ENCODE measurements at places on chromosomes 6 and 20.

DNA sequence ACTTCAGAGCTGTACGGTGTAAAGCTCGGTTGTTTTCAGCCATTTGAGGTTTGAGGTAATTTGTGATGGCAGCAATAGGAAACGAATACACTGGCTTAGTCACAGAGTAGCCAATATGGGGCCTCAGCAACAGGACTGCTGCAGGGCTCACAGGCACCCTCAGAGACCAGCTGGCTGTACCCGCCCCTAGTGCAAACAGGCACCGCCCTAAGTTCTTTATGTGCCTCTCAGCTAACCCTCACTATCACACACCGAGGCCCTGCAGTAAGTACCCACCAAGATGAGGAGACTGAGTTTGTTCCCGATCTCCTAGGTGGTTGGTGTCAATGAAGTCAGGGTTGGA, 11.2 kb upstream of the SERPINB9 start:
- no peak for DNase-seq

- no peak for DNase-seq
These were observed 199.1 kb upstream of the BTBD3 start for GRCh38 chr20:11718474-11719094.

DNA sequence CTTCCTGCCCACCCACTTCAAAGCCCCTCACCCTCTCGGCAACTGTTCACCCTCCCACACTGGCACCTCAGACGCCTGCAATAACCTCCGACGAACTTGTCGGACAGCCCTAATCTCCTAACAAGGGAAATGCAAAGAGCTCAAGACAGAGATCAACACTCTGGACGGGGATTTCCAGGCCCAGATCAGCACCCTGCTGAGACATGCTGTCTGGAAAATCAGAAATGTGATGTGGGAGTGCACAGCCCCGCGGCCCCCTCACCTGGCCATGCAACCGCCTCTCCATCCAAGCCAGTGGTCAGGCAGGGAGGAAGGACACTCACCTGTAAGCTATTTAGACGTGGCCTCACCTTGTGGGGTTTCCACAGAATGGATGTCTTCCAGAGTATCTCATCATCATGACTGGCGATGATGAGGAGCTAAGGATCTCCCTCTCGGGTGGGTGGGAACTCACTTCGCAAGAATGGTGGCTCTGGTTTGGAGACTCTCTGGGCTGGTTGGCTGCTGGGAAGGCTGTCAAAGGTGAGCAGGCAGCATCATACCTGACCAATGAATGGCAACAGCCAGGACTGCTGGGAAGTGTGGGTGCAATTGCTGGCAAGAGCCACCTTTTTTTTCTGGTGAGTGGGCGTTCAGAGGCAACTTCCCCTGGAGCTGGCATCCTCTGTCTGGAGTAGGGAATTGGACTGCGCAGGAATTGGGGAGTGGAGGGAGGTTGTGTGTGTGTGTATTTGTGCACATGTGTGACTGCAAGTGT, 28.1 kb upstream of the ADTRP start:
- no peak for DNase-seq

- DNase-seq: no peak
These were observed 11.2 kb downstream of the SLC22A1 start for GRCh38 chr6:160132776-160133338.

DNA sequence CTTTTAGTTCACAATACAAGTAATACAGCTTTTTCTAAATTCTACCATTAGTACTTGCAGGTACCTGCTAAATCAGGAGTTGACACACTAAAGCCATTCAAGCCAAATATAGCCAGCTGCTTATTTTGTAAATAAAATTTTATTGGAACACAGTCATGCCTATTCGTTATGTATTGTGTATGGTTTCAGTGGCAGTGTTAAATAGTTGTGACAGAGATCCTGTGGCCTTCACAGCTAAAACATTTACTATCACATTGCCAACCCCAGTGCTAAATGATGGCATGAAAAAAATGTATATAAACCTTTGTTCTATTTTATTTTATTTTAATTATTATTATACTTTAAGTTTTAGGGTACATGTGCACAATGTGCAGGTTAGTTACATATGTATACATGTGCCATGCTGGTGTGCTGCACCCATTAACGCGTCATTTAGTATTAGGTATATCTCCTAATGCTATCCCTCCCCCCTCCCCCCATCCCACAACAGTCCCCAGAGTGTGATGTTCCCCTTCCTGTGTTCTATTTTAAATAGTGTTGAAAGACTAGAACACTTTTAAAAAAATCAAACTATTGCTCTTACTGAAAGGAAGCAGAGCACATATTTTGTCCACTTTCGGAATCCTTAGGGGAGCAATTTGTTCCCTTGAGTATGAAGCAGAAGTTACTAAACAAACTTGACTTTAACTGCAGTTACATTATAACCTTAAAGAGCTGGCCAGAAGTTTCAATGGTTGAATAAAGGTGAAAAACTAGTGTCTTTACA, 115.7 kb downstream of the PRIM2 start:
- no peak for DNase-seq

DNA sequence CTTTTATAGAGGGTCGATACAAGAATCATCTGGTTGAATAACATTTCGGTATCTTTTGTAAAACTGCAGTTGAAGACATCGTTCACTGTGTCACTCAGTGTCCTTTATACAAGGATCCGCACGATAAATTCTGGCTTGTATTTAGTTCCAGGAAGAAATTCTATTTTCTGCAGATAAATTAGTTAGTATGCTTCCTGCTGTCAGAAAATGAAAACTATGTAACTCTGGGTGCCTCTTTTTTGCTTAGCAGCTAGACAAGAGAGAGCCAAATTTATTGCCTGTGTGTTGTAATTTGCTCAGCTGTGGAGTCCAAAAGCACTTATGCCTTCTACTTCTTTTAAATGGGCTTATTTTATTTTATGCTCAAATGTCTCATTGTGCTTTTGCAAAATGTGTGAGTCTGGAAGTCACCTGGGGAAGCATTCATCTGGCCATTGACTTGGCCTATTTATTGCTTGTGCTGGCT, 56.5 kb upstream of the KCNK16 start:
- DNase-seq: no peak

DNA sequence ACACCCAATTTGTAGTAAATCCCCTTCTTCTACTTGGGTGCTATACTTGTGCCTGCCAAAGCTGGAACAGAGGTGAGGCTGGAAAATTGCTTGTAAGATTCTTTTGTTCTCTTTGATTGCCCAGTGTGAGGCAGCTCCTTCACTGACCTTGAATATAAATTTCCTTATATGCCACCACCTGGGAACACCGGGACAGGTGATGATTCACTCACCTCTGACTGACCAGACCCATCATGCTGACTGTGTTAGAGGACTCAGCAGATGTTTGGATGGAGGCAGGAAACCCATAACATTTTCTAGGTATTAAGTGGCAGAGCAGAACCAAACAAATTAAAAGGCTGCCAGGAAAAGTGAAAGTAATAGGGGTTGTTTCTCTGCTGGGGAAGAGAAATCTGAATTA, 120.9 kb downstream of the GRM1 start:
- DNase-seq: no peak

DNA sequence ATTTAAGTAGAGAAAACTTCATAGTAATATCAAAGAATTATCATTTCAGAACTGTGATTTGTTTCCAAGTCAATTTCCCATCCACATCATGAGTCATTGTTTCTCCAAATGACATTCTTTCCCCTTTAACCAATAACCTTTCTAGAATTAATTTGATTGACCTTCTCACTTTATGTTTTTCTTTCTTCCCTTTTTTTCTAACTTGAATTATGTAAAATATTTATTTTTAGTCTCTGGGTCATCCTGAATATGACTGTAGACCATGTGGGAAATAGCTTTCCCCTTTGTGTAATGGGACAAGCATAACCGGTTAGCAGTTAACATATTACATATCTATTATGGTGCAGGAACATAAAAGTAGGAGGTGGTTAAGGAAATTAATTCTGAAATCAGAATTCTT, 291.1 kb downstream of the GJA1 start:
- no peak for DNase-seq

DNA sequence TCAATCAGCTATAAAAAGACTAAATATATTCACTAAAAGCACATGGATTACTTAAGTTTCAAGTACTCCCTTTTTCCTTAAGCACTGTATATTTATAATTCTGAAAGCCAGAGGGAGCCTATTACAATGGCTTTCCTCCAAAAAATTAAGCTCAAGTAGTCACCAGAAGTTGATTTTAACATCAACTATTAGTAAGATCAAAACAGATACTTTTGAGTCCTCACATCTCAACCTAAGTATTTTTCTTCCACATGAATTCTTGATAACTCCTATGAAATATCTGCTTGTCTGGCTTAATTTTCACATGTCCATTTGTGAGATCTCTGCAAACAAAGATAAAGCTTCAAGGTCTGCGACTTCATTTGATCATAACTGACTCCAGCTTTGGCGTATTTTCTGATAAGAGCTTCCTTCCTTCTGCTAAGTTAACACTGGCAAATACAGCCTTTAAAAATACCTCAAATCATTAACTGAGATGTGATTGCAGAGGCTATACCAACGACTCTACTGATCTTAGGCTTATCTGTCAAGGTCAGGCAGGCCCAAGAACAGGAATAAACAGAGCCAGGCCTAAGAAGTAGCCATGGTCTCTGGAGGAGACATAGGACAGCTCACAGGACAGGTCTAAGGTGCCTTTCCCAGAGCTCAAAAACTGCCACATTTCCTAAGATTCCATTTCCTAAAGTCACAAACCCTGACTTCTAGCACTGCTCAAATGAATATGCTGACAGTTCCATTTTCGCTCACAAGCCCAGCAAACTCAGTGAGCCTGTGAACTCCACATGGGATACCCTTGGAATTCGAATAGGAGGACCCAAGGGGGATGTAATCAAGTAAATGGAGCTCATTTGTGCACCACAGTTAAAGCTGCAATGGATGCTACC, 10.0 kb downstream of the SNX5 start:
- DNase-seq: no peak

- no peak for DNase-seq
These were observed 174.2 kb downstream of the ANKRD60 start for GRCh38 chr20:58054082-58054779.

GRCh38 chr6:43775535-43775885, 5.5 kb downstream of the VEGFA start:
- no peak for DNase-seq

- DNase-seq: no peak
These were observed 25.7 kb downstream of the ARMC2 start for GRCh38 chr6:108873971-108874370.

All from NCI-H446 treated with DMSO at 0.1 percent for 48 hours (cell line).